Thoracic aorta (tissue), 2 donors: ENCODE measurements at places on chromosomes 2 and 18. TPM values are rescaled to one million over a fixed set of nuclear protein-coding genes. Genes with fewer than 3 reads are reported as not detected.

- no peak for DNase-seq
These were observed 2.4 kb downstream of the MRPL44 start for GRCh38 chr2:223959688-223960087.

Gene FKBP1B
- total RNA-seq: 12.5 TPM

Gene SPRED2
- 21.9 TPM for total RNA-seq

DNA sequence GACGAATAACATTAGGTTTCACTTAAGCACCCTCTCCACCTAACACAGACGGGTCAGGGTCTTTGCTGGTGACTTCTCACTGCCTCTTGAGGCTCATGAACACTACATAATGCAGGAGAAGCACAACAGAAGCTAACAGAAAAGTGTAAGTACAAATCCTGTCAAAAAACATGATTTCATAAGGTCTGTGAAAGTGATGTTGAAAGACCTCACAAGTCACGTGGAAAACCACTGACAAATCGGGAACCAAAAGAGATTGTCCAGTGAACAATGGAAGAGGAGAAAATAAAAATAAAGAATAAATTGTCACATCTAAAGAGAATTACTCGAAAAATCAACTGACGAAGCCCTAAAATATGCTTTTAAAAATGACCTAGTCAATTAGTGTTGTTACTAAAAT, 14.0 kb downstream of the PSD4 start:
- H3K4me3 ChIP-seq: no peak overlapping the region
- H3K4me1 ChIP-seq: no peaks in the 10 kb centered on the region
- no peak overlapping the region for H3K27ac ChIP-seq
- no peak for DNase-seq

Gene ELOA2
- not detected for total RNA-seq

DNA sequence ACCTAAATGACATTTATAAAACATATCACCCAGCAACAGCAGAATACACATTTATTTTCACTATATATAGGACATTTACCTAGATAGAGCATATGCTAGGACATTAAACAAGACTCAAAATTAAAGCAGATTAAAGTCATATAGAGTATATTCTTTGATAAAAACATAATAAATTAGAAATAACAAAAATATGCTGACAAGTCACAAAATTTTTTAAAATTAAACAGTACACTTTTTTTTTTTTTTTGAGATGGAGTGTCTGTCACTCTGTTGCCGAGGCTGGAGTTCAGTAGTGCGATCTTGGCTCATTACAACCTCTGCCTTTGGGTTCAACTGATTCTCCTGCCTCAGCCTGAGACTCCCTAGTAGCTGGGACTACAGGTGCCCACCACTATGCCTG, 758.9 kb upstream of the NRXN1 start:
- H3K27ac ChIP-seq: no peak overlapping the region
- H3K27me3 ChIP-seq: no peaks in the 10 kb centered on the region
- DNase-seq: no peak
- no peak overlapping the region for H3K4me3 ChIP-seq

DNA sequence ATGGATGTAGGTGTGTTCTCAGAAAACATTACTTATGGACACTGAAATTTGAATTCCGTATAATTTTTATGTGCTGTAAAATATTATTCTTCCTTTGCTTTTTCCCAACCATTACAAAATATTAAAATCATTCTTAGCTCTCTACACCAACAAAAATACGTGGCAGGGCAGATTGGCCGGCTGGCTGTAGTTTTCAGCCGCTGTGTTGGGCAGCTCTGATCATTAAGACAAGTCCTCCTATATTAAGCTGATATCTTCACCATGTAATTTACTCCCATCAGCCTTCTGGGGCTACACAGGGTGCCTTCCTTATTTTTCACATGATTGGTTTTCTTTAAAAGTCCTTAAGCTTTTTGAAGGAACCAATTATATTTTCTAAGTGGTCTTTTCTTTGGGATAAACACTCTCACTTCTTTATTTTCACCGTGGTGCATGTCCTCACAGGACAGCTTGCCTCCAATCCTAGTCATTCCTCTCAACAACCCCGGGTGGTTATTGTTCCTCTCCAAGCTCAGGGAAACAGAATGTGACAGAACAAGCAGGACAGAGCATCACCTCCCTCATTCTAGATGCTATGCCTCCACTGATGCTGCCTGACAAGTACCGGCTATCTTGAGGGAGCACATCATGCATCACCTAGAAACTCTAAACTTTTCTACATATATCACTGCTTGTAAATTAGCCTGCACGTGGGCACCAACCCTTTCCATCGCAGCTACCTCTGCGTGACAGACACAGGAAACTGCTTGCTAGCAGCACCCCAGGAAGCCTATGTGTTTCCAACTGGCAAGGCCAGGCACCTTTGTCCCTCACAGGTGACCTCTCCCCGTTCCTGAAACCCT, 362.3 kb downstream of the MYCN start:
- no peak overlapping the region for H3K27ac ChIP-seq
- DNase-seq: no peak
- H3K4me3 ChIP-seq: peak overlapping the region; percentile 33

Gene RASGRP3
- total RNA-seq: 22.1 TPM

Gene MRPL30
- 8.9 TPM for total RNA-seq

Gene LIMS3
- 43.6 TPM for total RNA-seq

DNA sequence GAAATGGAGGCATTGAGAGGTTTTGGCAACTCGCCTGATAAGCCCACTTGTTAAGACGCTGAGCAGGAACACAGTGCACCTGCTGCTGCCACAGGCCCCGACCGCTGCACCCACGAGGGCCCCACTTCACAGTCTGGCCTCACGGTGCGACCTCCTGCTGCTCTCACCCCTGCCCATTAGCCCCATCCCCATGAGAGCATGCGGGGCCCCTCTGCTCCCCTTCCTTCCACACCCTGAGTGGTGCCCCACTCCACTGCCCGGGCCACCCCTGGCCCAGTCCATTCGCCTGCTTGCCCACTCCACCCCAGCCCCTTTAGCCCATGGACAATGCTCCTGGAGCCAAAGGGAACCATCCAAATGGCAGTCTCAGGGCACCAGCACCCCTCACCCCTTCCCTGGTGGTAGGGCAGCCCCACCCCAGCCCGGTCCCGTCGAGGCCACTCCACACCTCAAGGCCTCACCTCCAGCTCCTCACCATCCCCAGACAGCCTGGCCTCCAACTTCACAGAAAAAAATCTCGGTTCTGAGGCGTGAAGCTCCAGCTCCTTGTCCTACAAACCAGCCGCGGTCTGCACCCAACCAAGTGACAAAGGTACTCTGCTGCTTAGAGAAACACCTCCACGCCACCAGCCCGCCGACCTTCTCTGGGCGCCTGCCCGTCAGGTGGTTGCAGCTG, 6.7 kb upstream of the GPR55 start:
- H3K36me3 ChIP-seq: no peaks in the 10 kb centered on the region
- H3K27ac ChIP-seq: no peak overlapping the region
- peaks cover 8% of the 10 kb centered on the region for H3K4me1 ChIP-seq
- H3K27me3 ChIP-seq: no peaks in the 10 kb centered on the region

- H3K27ac ChIP-seq: no peak overlapping the region
- H3K36me3 ChIP-seq: peaks cover 20% of the 10 kb centered on the region
- H3K4me3 ChIP-seq: no peak overlapping the region
These were observed 6.7 kb upstream of the CHCHD5 start for GRCh38 chr2:112577756-112578155.

DNA sequence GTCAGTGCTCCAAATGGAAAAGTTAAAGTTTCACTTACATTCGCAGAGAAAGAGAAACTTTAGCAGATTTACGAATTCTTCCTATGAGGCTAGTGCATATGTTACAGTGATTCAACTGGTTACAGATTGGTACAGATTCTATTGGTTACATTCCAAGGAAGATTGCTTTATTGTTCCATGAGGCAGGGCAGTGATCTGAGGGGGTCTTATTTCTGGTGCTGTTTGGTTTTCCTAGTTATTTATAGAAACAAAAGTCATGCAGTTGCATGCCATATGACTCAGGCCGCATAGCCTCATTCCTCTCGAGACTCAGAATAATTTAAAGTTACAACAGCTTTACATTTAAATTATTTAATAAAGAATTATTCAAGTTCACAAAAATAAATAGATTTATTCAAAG, 385.4 kb upstream of the SYT4 start:
- H3K27ac ChIP-seq: no peak overlapping the region
- no peaks in the 10 kb centered on the region for H3K27me3 ChIP-seq
- no peak overlapping the region for H3K4me3 ChIP-seq
- no peaks in the 10 kb centered on the region for H3K4me1 ChIP-seq

Gene DLGAP1
- total RNA-seq: 19.0 TPM

- H3K4me1 ChIP-seq: peaks cover 10% of the 10 kb centered on the region
- no peaks in the 10 kb centered on the region for H3K36me3 ChIP-seq
- H3K27me3 ChIP-seq: no peaks in the 10 kb centered on the region
- no peak overlapping the region for H3K4me3 ChIP-seq
- no peak overlapping the region for H3K27ac ChIP-seq
These were observed 69.4 kb upstream of the SH3RF3 start for GRCh38 chr2:109059474-109060165.

DNA sequence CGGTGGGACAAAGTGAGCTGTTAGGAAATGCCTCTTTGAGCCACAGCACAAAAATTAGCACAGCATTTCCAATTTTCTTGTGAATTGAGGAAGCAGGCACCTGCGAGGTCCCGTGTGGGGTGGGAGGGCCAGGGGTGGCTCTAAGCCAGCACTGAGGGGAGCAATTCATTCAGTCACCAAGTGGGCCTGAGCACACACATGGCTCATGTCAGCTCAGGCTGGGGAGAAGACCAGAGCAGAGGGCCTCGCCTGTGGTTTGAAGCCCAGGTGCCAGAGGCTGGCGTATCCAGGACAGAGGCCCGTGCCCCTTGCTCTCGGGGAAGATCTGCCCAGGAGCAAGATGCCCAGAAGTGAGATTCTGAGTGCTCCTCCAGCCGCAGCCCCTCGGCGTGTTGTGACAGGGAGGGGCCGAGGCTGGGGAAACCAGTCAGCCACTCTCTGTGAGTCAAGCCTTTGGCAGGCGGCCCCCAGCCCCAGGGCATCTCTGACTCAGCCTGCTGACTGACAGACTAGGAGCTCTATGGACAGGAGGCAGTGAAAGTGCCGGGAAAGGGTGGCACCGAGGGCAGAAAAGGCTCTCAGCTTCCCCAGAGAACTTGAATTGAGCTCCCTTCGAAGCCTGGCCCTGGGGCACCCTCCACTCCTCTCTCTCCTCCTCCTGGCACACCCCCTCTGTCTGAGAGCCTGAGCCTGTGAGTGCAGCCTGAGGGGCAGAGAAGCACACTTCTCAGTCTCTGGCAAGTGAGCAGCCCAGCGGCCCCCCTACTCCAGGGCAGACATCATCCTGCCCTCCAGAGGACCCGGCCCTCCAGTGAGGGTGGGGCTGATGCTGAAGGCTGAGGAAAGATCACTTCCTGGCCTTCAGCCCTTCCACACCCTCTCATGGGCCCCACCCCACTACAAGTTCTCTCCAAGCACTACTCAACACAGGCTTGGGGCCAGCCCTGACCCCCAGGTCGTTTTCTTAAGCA, 32.3 kb downstream of the CYP26B1 start:
- no peaks in the 10 kb centered on the region for H3K27me3 ChIP-seq
- H3K4me1 ChIP-seq: peaks cover 18% of the 10 kb centered on the region
- peak; percentile 73 for DNase-seq
- peak overlapping the region; percentile 45 for H3K27ac ChIP-seq
- H3K4me3 ChIP-seq: no peak overlapping the region

Gene DNAH7
- total RNA-seq: 2.0 TPM

GRCh38 chr2:15940661-15941480, 521 bp downstream of the MYCN start:
- H3K4me3 ChIP-seq: peak overlapping the region; percentile 72
- no peaks in the 10 kb centered on the region for H3K36me3 ChIP-seq
- no peak for DNase-seq

DNA sequence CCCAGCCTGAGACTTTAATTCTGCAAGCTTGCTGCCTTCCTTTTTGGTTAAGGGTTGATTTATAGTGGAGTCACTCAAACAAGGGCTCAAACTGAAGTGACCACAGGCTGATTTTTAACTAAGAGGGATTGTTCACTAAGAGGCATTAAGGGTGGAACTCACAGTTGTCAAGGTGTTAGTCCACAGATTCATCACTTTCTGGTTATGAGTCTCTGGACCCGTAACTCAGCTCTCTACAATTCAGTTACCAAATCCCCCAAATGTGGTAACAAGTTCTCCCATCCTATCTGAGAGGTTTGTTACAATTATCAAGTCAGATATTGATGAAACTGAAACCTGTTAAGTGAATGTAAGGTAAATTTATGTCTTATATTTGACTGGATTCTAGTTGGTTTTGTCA, 185.9 kb upstream of the KLHL14 start:
- H3K36me3 ChIP-seq: no peaks in the 10 kb centered on the region
- no peak overlapping the region for H3K27ac ChIP-seq
- no peak for DNase-seq
- H3K4me1 ChIP-seq: no peaks in the 10 kb centered on the region
- no peaks in the 10 kb centered on the region for H3K27me3 ChIP-seq

DNA sequence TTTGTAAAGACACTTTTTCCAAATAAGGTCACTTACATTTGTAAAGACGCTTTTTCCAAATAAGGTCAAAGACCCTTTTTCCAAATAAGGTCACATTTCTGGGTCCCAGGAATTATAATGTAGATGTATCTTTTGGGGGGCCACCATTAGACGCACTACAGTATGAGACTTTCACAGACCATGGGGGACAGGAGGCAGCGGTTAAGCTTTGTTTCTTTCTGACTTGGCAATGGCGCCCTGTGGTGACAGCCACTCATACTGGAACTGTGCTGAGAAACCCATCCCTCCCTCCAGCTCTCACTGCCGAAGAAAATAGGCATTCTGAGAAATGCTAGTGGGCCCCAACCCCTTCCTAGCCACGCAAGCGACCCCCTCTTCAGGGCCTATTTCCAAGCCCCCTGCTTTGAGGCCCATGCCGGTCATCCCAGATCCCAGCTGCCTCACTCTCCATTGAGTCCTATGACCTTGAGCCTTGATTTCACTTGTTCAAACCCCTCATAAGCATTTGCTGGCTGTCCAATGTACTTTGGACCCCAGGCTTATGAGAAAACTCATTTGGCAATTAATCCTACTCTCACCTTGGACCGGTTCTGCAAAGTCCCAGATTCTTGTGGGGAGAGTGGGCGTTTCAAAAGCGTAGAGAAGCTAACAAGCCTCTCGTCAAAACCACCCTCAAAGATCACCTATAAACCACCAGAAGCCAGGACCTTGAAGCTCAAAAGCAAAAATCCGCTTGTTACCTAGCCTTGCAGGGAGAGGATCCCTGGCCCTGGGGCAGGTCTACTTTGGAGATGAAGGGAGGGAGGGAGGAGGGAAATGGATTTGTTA, 11.3 kb upstream of the SPATA3 start:
- H3K4me3 ChIP-seq: no peak overlapping the region
- H3K27ac ChIP-seq: no peak overlapping the region
- no peak for DNase-seq
- no peaks in the 10 kb centered on the region for H3K27me3 ChIP-seq
